ENCODE measurements at places on chromosomes 13 and 19.

- no peak for DNase-seq
These were observed 2.3 kb downstream of the TRAPPC6A start for GRCh38 chr19:45175515-45176345.

- DNase-seq, result no peak
These were observed 96.6 kb downstream of the TEX26 start for GRCh38 chr13:31029102-31029501.

- no peak for DNase-seq
These were observed 2.8 kb downstream of the CBARP start for GRCh38 chr19:1234955-1235380.

DNA sequence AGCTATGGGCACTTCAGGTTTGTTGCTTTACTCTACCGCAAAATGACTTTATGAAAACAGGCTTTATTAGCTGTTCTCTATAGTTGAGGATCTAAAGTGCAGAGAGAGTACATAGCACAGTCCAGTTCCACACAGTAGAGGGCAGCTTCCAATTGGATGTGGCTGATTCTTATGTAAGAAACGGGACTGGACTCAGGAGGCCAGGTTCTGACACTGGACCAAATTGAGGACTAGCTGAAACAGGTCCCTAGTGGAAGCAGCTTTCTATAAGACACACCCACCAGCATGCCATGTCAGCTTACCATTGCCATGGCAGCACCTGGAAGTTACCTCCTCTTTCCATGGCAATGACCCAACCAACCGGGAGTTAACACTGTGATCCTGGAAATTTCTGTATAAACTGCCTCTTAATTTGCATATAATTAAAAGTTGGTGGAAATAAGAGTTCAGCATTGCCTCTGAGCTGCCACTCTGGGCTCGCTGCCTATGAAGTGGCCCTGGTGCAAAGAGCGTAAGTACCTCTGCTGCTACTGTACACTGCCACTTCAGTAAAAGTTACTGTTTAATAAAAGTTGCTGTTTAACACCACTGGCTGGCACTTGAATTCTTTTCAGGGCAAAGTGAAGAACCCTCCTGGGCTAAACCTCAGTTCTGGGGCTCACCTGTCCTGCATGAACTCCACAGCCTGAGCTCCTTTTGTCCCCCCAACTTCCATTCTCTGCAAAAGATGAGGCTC is 211.9 kb upstream of the SLC10A2 start:
- DNase-seq, result no peak

- DNase-seq, result no peak
These were observed 24.3 kb downstream of the FGF21 start for GRCh38 chr19:48779636-48780035.

DNA sequence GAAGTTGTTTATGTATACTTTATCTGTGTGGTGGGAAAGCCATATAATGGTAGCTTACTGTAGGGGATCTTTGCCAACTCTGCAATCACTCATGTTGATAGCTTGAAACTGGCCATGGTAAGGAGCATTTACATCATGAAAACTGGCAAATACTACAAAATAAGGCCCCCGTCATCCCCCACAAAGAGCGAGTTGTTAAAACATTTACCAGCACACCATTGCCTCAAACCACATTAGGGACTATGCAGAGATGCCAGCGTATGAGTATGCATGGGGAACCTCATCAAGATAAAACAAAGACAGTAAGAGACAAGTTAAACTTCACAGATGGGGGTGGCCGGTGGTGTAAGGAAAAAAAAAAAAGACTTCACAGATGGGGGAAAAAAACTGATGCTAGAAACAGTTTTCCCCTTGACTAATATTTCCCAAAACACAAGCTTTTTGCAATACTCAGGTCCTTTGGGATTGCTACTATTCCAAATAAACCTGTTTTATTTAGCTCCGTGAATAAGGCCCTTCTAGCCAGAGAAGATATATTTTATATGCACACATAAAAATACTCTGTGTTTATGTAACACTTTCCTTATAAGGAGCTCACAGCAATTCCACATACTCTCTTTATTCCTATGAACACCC is 70.6 kb upstream of the SERP2 start:
- DNase-seq, result no peak

DNA sequence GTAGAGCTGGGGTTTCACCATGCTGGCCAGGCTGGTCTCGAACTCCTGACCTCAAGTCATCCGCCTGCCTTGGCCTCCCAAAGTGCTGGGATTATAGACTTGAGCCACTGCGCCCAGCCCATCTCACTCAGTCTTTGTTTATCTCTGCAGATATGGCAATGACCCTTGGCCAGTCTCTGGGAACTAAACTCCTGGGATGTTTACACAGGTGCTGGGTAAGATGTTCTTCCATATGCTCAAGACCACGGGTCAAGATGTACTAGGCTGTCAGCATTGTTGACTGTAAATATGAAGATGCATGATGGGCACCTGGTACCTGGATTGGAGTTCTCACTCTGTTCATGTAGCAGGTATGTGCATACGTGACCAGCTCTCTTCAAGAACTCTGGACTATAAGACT is 35.8 kb downstream of the ZNF473 start:
- DNase-seq, result no peak

GRCh38 chr19:38046254-38047048 is 139.4 kb downstream of the SIPA1L3 start:
- DNase-seq, result no peak

GRCh38 chr19:30428844-30429243 is 56.7 kb downstream of the ZNF536 start:
- DNase-seq, result no peak

DNA sequence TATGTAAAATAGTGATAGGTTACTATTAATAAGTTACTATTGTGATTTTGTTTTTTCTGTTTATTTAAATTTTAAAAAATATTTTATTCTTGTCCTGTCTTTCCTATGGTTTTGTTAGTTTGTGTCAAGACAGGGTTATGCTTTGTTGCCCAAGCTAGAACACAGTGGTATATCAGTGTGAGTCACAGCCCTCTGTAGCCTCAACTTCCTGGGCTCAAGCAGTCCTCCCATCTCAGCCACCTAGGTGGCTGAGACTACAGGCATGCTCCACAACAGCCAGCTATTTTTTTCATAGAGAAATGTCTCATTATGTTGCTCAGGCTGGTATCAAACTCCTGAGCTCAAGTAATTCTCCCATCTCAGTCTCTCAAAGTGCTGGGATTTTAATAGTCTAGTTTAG is 99.5 kb downstream of the ZNF675 start:
- DNase-seq, result no peak

All from stimulated activated CD8-positive, alpha-beta memory T cell treated with anti-CD3 and anti-CD28 coated beads, Interleukin-7, amount 100 ng/mL, for 1 hour (primary cell).